NCI-H524 treated with DMSO at 0.1 percent for 48 hours (cell line): ENCODE measurements at places on chromosomes 13 and 19.

GRCh38 chr13:77730572-77730971 lies 33.1 kb downstream of the SLAIN1 start:
- no peak for DNase-seq

DNA sequence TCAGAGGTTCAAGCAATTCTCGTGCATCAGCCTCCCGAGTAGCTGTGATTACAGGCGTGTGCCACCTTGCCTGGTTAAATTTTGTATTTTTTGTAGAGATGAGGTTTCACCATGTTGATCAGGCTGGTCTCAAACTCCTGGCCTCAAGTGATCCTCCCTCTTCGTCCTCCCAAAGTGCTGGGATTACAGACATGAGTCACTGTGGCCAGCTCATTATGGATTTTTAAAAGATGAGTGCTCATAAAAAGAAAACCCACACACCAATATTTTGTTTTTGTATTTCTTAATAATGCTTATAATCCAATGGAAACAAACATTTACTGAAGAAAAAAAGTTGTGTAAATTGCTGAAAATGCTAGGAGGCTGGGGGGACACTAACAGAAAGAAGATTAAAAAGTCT lies 5.0 kb upstream of the MICU2 start:
- no peak for DNase-seq

GRCh38 chr19:36398571-36398970 lies 19.6 kb upstream of the ZFP14 start:
- no peak for DNase-seq

DNA sequence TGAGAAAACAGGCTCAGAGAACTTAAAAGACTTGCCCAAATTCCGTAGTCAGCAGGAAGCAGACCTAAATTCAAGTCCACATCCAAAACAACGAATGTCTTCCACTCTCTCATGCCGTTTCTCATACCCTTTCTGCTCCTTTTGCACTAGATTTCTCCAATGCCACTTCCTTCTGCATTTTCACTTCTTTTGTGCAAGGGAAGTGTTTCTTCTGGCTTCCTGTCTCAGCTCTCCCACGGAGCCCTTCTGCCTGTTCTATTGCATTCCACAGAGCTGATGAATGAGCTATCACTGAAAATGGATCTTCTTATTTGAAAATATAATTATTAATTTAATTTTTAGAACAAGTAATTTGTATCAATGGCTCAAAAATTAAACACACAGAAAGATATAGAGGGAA lies 56.1 kb upstream of the STK24 start:
- no peak for DNase-seq

DNA sequence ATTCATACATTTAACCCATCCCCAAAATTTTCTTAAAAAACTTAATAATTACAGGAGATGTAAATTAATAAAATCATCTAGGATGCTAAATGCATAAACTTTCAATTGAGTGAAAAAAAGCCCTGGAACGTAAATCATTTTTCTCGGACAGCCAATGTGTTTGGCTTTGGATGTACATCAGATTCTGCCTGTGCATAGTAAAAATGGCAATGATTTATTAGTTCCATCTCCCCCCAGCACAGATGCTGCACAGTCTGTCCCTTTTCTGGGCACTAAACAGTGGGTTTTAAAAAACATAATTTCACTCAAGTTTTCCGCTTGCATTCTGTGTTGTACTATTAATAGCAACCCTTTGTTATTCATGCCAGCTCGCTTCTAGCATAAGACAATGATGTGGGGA lies 147.7 kb downstream of the TM9SF2 start:
- DNase-seq = no peak

GRCh38 chr19:29629836-29630534 lies 23.9 kb downstream of the POP4 start:
- no peak for DNase-seq

DNA sequence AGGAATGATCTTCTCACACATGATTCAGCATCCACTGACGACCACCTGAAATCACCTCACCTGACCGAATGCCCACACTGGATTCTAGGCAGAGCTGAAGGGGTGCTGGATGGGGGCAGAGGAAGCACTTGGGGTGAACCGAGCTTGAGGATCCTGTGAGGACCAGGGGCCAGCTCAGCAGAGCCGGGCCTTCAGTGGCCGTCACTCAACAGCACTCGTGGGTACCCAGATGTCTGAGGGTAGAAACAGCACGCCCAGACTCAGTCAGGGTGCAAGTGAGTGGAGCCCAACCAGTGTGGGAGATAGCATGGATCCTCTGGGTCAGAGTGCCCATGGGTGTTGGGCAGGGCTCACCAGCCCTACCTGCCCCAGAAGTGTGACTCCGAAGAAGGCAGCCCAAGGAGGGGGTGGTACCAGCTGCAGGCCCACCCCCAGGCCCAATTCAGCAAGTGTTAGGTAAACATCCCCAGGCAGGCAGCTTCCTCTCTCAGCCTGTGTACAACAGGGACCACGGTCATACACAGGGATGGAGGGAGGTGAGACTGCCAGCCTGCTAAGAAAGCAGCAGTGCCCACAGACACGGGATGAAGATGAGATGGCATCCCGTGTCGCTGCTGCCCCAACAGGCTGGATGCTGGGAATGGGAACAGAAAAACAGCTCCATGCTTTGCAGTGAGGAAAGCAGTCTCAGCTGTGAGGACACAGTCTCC lies 16.6 kb downstream of the GJA3 start:
- DNase-seq = no peak

DNA sequence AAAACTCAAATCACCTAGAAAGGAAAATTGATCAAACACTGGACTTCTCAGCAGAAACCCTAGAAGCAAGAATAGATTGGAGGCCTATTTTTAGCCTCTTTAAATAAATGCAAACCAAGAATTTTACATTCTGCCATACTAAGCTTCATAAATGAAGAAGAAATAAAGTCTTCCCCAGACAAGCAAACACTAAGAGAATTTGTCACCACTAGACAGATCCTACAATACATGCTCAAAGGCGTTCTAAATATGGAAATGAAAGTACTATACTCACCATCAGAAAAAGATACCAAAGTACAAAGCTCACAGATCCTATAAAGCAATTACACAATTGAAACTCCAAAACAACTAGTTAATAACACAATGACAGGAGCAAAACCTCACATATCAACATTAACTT lies 578.1 kb downstream of the UQCRFS1 start:
- DNase-seq = no peak

GRCh38 chr19:43872547-43873336 lies 45.6 kb downstream of the ZNF283 start:
- DNase-seq = no peak

DNA sequence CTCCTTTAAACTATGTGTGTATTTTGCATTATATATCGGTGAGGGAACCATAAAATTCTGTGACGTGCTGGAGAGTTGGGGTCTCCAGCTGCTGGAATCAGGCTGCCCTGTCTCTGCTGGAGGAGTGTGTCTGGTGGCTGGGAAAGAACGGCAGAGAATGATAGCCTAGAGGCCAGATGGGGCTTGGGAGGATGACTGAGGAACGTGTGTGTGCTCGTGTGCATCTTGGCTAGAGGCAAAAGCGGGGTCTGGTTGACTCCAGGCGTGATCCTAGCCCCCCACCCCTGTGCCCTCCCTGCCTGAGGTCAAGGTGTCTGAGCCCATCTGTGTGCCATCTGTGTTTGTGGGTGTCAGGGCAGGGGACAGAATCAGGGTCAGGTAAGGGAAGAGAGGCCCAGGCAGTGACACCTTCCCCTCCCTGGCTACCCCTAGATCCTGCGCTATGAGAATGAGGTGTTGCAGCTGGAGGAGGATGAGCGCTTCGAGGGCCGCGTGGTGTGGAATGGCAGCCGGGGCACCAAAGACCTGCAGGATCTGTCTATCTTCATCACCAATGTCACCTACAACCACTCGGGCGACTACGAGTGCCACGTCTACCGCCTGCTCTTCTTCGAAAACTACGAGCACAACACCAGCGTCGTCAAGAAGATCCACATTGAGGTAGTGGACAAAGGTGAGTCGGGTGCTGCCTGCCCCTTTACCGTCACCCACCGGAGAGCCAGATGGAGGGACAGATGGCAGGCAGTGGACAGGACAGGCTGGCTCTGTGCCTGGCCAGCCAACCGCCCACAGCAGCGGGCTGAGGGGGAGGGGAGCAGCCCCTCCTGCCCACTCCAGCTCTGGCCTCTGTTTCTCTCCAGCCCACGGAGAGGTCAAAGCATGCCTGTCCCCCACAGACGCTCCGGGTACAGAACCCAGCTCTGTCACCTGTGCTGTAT lies 3.1 kb downstream of the SCN1B start:
- DNase-seq = peak; percentile 33
